ENCODE measurements at places on chromosomes 2 and 18.

DNA sequence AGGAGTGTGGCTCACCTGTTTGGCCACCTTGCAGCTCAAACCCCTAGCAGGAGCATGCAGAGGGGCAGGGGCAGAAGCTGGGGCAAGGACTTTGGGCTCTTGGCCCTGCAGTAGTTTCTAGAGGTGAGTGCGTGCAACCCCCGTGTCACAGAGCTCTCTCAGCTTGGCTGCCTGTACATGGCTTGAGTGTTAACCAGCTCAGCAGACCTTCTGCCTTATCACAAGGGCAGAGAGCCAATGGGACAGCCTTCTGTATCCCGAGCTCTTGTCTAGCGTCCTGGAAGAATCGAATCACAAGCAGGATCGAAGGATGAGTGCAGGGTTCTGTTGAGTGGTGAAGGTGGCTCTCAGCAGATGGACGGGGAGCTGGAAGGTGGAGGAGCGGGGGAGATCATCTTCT is 120.3 kb upstream of the TMEM18 start:
- no peak for DNase-seq

DNA sequence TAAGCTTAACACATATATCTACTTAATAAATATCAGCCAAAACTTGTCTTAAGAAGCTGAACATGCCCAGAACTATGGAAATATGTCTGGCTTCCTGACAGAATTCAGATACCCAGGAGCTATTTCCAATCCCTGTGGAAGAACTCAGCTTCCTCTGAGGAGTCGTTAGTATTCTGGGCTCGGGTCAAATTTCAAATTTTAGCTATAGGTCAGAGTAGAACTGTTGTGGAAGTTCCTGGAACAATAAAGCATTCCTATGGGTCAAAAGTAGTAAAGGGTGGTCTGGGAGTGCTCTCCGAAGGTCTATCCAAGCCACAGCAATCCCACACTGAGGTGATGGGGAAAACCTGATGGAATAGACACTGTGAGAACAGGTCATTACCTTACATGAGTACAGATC is 342.7 kb upstream of the CHST9 start:
- DNase-seq, result no peak

- DNase-seq, result no peak
Observed at GRCh38 chr2:74252862-74253261, 54.4 kb downstream of the MTHFD2 start.

GRCh38 chr2:239143858-239144712 is 256.7 kb downstream of the HDAC4 start:
- DNase-seq, result no peak
